ENCODE measurements at places on chromosomes 13 and 19. TPM values are rescaled to one million over a fixed set of nuclear protein-coding genes. Genes with fewer than 3 reads are reported as not detected.

- H3K27ac ChIP-seq, result no peak overlapping the region
- no peak for DNase-seq
- H3K4me3 ChIP-seq, result no peak overlapping the region
- peaks cover 11% of the 10 kb centered on the region for H3K4me1 ChIP-seq
Observed at GRCh38 chr13:112974125-112974524, 5.1 kb downstream of the MCF2L start.

- H3K36me3 ChIP-seq, result no peaks in the 10 kb centered on the region
- H3K27me3 ChIP-seq, result no peaks in the 10 kb centered on the region
- H3K27ac ChIP-seq, result no peak overlapping the region
- DNase-seq, result no peak
- peaks cover 5% of the 10 kb centered on the region for H3K4me1 ChIP-seq
Observed at GRCh38 chr13:50611117-50611781, 232.2 kb downstream of the DLEU7 start.

DNA sequence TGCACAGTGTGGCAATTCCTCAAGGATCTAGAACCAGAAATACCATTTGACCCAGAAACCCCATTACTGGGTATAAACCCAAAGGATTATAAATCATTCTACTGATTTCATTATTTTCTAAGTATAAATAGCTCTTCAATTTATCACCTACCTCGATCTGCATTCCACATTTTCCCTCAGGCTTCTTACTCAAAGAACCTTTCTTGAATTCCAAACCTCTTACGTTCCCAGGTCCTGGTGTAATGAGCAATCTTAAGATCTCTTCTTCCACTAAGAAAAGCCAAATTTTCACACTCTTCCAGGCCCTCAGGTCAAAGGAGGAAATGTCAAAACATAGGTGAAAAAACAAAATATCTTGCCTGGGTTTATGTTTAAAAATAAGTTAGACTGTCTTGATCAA is 237.3 kb upstream of the GPC6 start:
- no peak overlapping the region for H3K27ac ChIP-seq
- no peaks in the 10 kb centered on the region for H3K27me3 ChIP-seq
- H3K4me3 ChIP-seq, result no peak overlapping the region

DNA sequence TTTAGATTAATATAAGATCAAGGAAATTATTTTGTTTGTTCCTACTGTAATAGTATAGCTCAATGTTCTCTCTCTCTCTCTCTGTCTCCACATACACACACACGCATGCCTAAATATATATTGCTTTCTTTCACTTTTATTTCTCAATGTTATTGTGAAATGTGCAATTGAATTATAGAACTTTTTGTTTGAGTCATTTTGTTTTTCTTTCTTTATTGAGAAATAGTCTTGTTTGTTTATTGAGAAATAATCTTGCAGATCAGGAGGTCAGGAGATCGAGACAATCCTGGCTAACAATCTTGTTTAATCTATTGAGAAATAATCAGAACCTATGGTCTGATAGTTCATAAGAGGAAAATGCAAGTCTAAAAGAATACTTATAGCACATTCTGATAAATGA is 1581.3 kb downstream of the EFNB2 start:
- H3K4me1 ChIP-seq, result no peaks in the 10 kb centered on the region
- H3K36me3 ChIP-seq, result no peaks in the 10 kb centered on the region
- H3K27me3 ChIP-seq, result no peaks in the 10 kb centered on the region
- no peak for DNase-seq

DNA sequence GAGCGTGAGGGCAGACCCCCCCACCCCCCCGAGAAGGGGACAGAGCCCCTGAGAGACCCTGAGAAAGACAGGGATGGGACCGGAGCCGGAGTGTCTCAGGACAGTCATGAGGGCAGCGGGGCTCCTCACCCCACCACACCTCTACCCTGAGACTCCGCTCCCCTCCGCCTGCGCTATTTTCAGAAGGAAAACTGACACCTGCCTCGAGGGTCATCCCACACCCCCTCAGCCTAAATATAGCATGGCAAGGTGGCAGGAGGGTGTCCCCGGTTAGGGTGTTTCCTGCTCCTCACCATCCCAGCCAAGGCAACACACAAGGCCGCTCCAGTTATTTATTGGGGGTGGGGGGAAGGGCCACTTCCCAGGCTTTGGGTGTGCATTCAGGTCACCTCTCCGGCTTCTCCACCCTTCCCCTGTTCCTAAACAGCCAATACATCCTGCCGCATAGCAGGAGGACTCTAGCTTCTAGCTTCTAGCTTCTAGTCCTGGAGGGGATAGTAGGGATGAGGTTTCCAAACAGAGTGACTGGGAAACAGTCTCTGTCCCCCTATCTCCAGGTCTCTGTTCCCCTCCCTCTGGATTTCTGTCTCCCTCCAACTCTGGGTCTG is 1.4 kb upstream of the NTF4 start:
- peaks cover 33% of the 10 kb centered on the region for H3K4me1 ChIP-seq
- no peak overlapping the region for H3K27ac ChIP-seq

DNA sequence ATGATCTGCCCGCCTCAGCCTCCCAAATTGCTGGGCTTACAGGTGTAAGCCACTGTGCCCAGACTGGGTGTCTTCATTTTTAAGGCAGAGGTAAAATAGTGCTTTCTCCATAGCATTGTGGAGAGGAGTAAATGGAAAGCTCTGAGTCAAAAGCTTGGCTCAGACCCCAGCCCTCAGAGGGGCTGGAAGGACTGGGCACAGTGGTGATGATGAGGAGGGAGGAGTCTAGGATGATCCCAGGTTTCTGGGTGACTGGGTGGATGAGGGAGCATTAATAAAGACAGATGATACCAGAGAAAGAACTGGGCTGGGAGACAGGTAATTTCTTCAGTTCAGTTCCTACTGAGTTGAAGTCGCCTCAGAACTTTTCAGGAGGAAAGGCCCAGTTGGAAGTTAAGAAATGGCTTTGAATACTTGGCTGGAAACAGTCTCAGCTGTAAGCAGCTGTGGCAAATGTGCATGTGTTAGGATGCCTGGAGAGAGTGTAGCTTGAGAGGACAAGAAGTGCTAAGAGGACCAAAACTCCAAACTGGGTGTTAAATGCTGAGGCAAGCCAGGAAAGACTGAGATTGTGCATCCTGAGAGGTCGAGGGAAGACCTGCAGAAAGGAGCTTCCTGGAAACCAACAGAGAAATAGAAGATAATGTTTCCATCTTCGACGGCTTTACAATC is 37.1 kb upstream of the MEDAG start:
- no peaks in the 10 kb centered on the region for H3K27me3 ChIP-seq
- peaks cover 70% of the 10 kb centered on the region for H3K4me1 ChIP-seq
- no peaks in the 10 kb centered on the region for H3K36me3 ChIP-seq

GRCh38 chr13:43831088-43831487 is 44.3 kb upstream of the ENOX1 start:
- no peak overlapping the region for H3K4me3 ChIP-seq
- no peaks in the 10 kb centered on the region for H3K36me3 ChIP-seq
- no peaks in the 10 kb centered on the region for H3K4me1 ChIP-seq
- no peak for DNase-seq

- no peak for DNase-seq
- no peaks in the 10 kb centered on the region for H3K36me3 ChIP-seq
- H3K27me3 ChIP-seq, result peaks cover 8% of the 10 kb centered on the region
- no peak overlapping the region for H3K4me3 ChIP-seq
Observed at GRCh38 chr19:46481223-46481848, 10.0 kb upstream of the PNMA8A start.

GRCh38 chr19:38252941-38253691 is 3.1 kb downstream of the PPP1R14A start:
- no peak overlapping the region for H3K27ac ChIP-seq
- peak; percentile 25 for DNase-seq
- peaks cover 48% of the 10 kb centered on the region for H3K4me1 ChIP-seq

DNA sequence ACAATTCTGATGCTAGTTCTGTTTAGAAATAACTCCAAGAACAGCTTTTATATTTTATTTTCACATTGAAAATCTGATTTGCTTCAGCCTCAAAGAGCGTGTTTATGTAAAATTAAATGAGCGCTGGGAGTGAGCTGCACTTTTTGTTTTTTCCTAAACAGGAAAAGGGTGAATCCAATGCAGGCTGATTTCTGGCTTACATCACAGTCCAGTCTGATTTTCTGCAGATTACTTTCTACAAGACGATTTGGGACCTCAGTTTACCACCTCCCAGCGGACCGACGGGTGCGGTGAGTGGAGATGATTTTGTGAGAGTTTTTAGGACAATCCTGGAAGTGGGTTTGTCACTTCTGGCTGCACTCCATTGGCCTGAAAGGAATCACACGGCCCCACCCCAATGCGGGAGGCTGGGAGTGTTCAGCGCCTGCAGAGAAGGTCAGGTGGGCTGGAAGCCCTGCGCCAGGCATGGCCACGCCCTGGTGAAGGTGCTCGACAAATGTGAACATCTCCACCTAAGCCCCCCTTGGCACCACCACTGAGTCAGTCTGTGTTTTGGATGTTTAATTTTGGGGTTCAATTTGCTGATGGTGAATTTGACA is 90.1 kb downstream of the ANKRD10 start:
- no peak for DNase-seq
- H3K4me1 ChIP-seq, result no peaks in the 10 kb centered on the region
- no peak overlapping the region for H3K27ac ChIP-seq
- H3K36me3 ChIP-seq, result no peaks in the 10 kb centered on the region
- no peaks in the 10 kb centered on the region for H3K27me3 ChIP-seq

DNA sequence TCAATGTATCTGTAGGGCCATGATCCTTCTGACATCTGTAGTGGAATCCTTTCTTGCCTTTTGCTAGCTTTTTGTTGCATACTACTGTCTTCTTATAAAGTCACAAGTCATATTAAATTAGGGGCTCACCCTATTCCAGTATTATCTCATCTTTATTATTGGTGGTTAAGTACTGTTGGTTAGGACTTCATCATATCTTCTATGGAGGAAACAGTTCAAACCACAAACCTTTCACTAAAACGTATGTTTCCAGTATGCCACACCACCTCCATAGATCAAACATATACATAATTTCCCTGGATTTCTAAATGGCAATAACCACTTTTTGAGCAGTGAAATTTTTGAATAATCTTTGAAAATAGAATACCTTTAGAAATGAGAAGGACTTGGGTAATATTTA is 62.8 kb upstream of the PCDH9 start:
- H3K27ac ChIP-seq, result no peak overlapping the region
- no peaks in the 10 kb centered on the region for H3K4me1 ChIP-seq
- H3K4me3 ChIP-seq, result no peak overlapping the region
- DNase-seq, result no peak
- H3K27me3 ChIP-seq, result no peaks in the 10 kb centered on the region

DNA sequence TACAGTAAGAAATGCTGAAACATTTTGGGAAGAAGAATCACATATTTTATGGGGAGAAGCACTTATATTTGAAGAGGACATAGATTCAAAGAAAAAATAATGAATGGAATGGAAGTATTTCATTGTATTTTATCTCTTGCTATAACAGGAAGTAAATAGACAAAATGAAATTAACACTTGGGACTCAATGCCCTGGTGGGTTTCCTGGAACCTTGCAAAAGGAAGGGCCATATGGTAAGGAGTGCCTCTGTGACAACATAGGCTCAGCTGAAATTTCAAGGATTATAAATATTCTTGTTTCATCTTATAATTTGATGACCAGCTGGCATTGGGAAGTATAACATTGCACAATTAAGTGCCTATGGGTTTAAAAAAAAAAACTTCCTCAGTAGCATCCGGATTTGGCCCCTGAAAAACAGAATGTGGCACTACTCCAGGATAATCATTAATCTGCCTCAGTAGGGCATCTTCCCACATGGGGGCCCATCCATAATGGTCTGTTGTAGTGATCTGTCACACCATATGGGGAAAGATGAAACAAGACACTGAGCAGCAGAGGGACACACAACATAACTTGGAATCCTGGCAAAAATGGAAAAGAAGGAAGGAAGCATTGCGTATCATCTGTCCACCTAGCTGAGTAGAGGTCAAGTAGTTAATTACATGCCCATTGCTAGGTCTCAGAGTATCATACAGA is 321.6 kb downstream of the NDFIP2 start:
- no peak for DNase-seq
- H3K27me3 ChIP-seq, result no peaks in the 10 kb centered on the region
- no peaks in the 10 kb centered on the region for H3K36me3 ChIP-seq
- no peak overlapping the region for H3K27ac ChIP-seq
- peaks cover 47% of the 10 kb centered on the region for H3K4me1 ChIP-seq
- no peak overlapping the region for H3K4me3 ChIP-seq

DNA sequence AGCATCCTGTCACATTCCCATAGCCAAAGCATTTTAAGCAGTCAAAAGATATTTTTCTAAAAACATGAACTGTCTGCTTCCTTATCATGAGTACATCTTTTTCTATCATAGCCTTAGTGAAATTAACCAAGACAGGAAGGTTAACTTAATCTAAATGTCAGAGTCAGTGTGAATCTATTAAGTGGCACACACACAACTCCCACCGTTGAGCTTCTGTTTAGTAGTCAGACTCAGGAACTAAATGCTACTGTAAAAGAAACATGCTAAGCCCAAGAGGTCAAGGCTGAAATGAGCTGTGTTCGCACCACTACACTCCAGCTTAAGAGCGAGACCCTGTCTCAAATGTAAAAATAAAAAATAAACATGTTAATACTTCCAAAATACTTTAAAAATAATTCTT is 7.7 kb upstream of the POU4F1 start:
- no peak for DNase-seq
- peaks cover 35% of the 10 kb centered on the region for H3K4me1 ChIP-seq
- H3K36me3 ChIP-seq, result peaks cover 9% of the 10 kb centered on the region
- H3K4me3 ChIP-seq, result no peak overlapping the region

- DNase-seq, result no peak
- H3K36me3 ChIP-seq, result peaks cover 8% of the 10 kb centered on the region
- no peaks in the 10 kb centered on the region for H3K27me3 ChIP-seq
- no peak overlapping the region for H3K4me3 ChIP-seq
- no peak overlapping the region for H3K27ac ChIP-seq
Observed at GRCh38 chr13:60288569-60288968, 108.5 kb upstream of the TDRD3 start.

DNA sequence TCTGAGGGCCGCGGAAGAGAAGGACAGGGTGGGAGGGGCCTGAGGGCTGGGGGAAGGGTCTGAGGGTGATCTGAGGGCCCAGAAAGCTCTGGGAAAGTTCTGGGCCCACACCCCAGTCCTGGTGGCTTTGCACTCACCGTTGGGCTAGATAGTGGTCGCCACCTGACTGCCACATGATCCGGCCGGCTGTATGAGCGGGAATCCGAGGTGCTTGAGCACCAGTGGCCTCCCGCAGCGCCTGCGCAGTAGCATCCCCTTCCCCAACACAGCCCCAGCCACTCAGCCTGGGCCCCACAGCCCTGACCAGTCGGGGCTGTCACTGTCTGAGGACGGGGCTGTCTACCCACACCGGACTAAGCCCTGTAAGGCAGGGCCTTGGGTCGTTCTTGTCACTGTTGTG is 15.0 kb downstream of the PRODH2 start:
- peak; percentile 69 for DNase-seq
- H3K27ac ChIP-seq, result no peak overlapping the region
- H3K36me3 ChIP-seq, result no peaks in the 10 kb centered on the region
- peaks cover 12% of the 10 kb centered on the region for H3K4me1 ChIP-seq
- H3K4me3 ChIP-seq, result peak overlapping the region; percentile 69

GRCh38 chr19:30386551-30387143 is 14.5 kb downstream of the ZNF536 start:
- peaks cover 22% of the 10 kb centered on the region for H3K4me1 ChIP-seq
- H3K27ac ChIP-seq, result no peak overlapping the region
- H3K27me3 ChIP-seq, result peaks cover 5% of the 10 kb centered on the region
- DNase-seq, result no peak
- no peak overlapping the region for H3K4me3 ChIP-seq

- H3K27ac ChIP-seq, result no peak overlapping the region
- no peaks in the 10 kb centered on the region for H3K27me3 ChIP-seq
Observed at GRCh38 chr19:32372726-32373517, 27.5 kb downstream of the ZNF507 start.

Gene FXYD7
- 16.7 TPM for total RNA-seq

Gene ZNF583
- total RNA-seq, result 1.1 TPM

Gene ARHGEF18
- 46.1 TPM for total RNA-seq

Gene IFNL2
- total RNA-seq, result not detected

Gene VSTM1
- not detected for total RNA-seq

Gene OR7G3
- not detected for total RNA-seq

Gene MEIOSIN
- total RNA-seq, result 0.11 TPM
